Amniotic stem cell (primary cell): ENCODE measurements at places on chromosomes 1 and 21.

- DNase-seq: no peak
Measured at GRCh38 chr1:44941424-44942324, 44.7 kb downstream of the EIF2B3 start.

- no peak for DNase-seq
Measured at GRCh38 chr1:248111157-248111556, 16.2 kb downstream of the OR2L13 start.

DNA sequence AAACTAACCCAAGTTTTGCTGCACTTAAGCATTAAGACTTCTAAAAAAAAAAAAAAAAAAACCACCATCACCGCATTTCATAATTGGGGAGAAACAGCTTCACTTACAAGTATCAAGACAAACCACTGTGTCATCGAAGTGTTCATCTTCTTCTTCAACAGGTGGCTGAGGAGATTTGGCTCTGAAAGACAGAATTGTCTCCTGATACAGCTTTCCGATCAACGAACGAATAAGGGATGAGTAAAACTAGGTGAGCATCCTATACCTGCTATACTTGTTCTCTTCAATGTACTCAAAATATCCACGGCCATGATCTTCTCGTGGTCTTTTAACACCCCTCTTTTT, 2.0 kb downstream of the HNRNPU start:
- DNase-seq: no peak

GRCh38 chr1:209710093-209710492, 5.4 kb downstream of the HSD11B1 start:
- DNase-seq: no peak

DNA sequence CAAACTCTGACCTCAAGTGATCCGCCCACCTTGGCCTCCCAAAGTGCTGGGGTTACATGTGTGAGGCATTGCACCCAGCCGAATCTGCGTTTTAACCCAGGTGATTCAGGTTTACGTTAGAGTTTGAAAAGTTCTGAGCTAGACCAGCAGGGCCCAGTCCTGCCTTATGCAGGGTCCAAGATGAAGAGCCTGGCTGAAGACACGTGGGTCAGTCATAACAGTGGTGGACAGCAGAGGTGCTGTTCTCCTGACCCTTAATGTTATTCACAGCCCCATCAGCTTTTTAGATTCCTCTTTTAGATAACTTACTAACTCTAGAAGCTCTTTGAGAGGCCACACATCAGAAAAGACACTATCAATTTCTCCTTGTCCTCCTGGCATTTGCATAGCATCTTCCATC, 50.0 kb downstream of the GNG4 start:
- no peak for DNase-seq

GRCh38 chr1:164709126-164709525, 150.1 kb downstream of the PBX1 start:
- no peak for DNase-seq

GRCh38 chr1:13703128-13703513, 3.1 kb downstream of the PRDM2 start:
- no peak for DNase-seq

DNA sequence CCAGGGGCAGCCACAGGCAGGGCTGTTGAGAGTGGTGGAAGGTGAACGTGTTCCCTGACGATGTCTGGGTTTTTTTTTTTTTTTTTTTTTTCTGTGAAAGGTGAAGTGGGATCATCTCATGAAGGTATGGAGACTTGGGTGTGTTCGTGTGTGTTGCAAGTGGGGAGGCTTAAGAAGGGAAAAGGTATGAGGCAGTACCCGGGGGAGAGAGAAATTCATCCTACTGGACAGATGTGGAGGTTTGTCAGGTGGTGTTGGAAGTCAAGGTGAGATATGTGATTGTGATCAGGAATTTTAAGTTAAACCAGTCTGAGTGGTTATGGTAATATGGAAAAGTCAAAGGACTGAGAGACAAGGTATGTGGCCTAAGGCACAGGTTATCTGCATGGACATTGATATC, 5.3 kb downstream of the C1orf115 start:
- DNase-seq: no peak

DNA sequence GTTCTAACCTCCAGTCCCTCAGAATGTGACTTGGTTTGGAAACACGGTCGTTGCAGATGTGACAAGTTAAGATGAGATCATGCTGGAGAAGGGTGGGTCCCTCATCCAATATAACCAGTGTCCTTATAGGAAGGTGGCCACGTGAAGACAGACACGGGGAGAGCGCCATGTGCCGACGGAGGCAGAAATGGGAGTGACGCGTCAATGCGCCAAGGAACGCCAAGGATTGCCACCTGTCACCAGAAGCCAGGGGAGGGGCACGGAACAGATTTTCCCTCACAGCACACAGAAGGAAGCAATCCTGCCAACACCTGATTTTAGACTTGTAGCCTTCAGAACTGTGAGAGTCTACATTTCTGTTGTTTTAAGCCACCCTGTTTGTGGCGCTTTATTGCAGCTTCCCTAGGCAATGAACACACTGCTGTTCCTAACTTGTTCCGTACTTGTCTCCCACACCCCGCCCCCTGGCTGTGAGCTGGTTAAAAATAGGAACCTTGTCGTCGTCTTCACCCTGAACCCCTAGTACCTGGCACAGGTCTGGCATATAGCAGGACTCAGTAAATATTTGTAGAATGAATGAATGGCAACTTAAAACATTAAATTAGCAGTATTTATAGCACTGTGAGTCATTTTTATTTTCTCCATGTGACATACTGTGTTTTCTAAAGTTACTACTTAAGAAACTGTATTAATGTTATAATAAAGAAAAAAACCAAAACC, 14.2 kb downstream of the RIMS3 start:
- no peak for DNase-seq

DNA sequence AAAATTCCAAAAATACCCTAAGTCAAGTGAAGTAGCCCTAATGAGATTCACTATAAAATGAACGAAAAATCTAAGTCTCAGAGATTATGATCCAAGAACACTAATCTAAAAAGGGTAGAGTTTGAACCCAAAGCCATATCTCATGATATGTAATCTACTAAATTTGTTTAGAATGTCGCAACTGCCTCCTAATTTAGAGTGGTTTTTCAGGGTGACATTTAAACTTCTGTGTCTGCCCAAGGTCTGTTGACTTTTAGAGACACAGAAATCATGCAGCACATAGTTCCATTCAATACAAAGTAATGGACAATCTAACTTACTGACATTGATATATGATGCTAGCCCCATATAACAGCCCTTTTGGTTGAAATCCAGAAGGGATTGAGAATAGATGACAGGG, 28.9 kb downstream of the FMO3 start:
- no peak for DNase-seq

DNA sequence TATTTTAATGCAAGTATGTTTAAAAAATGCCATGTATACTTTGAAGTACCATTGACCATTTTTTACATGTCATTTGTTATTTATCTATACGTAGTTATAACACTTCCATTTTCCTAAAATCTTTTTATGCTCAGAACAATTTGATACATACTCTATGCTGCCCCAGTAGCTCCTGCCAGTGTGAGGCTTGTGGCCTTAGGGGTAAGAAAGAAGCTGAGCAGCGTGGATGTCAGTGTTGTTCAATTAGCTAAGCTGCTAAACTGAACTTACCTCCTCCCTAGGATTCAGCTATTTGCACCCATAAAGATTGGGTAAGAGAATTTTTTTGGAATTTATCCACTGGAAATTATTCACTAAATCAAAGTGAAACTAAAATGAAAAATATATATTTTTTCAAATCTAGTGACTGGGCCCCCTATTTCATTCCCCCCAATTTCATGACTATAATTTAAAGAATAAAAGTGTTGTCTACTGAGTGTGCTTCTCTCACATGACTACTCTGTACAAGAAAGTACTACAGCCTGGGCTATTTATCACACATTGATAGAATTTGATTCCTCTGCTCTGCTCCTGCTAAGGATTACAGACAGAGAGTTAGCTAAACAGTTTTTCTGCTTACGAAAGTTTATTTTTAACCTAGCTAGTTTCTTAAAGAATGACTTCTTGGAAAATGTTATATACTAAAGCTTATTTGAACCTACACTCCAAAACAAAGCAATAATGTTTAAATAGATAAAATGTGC, 1030.3 kb upstream of the ADGRL4 start:
- no peak for DNase-seq

GRCh38 chr1:42735056-42735455, 5.0 kb downstream of the CLDN19 start:
- DNase-seq: no peak

DNA sequence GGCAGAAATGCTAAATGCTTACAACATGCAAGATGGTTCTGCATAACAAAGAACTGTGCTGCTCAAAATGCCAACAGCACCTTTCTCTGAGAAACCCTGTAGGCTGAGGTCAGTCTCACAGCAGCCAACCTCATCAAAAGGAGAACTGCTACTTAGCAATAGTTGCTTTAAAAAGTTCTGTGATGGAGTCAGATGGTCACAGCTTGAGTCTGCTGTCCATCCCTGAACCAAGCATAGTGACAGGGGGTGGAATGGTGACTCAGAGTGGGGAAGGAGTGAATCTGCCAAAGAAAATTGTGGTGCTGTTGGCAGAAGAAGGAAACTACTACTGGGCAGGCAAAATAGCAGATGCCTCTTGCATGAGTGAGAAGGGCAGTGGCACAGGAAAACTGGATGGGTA, 106.0 kb upstream of the FAM78B start:
- DNase-seq: no peak

DNA sequence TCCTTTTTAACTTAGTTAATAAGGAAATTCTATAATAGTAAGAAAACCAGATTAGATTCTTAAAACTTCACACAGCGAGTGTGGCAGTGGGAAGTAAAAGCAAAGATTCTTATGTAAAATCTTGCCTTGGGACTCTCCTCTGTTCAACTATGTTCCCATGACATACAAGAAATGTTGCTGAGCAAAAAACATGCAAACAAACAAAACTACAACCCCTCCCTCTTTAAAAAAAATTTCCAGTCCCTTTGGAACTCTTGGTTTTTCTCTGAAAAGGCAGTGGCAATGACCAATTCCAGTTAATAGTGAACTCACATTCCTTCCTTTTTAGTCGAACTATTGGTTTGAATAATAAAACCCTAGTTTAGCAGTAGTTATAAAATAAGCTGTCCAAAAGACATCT, 453.1 kb upstream of the ZRANB2 start:
- no peak for DNase-seq

- DNase-seq: no peak
Measured at GRCh38 chr1:225366018-225366417, 61.8 kb downstream of the LBR start.

DNA sequence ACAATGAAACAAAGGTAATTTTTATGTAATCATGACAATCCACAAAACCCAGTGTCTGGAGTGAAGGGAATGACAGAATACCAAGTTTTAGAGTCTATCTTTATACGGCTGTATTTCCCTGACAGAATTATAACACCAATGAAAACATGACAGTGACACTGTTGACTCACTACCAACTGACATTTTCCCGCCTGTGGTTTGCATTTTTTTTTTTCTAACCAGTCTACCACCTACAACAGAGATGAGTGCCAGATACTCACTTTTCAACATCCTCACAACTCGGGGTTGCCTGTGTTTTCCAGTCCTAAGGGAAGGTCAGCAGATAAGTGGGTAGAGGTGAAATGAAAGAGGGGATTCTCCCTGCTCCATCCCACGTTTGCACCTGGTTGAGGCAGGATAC, 118.9 kb downstream of the KCNJ6 start:
- DNase-seq: no peak
